ENCODE measurements at places on chromosomes 2 and 18.

DNA sequence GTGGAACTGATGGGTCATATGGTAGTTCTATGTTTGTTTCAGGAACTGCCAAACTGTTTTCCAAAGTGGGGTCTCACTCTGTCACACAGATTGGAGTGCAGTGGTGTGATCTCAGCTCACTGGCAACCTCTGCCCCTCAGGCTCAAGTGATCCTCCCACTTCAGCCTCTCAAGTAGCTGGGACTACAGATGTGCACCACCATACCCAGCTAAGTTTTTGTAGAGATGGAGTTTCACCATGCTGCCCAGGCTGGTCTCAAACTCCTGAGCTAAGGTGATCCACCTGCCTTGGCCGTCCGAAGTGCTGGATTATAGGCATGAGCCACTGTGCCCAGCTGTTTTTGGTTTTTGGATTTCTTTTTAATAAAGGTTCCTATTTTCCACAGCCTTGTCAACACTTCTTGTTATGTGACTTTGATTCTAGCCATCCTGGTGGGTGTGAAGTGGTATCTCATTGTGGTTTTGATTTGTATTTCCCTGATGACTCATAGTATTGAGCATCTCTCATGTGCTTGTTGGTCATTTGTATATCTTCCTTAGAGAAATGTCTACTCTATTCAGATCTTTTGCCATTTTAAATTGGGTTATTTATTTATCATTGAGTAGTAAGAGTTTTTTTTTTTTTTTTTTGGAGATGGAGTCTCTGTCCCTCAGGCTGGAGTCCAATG, 22.8 kb downstream of the NPC1 start:
- no peak for DNase-seq

DNA sequence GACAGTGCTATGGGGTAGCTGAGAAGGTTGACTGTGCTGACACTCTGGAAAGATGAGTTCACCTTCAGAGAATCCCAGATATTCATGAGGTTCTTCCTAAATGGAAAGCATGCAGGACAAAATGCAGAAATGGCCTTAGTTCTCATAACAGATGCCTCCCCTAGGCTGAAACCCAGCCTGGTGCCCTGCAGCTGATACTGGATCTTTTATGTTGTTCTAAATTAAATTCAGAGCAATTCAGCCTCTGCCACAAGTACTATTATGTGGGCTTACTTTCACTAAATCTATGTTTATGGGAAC, 172.0 kb upstream of the SERPINE2 start:
- DNase-seq, result no peak

DNA sequence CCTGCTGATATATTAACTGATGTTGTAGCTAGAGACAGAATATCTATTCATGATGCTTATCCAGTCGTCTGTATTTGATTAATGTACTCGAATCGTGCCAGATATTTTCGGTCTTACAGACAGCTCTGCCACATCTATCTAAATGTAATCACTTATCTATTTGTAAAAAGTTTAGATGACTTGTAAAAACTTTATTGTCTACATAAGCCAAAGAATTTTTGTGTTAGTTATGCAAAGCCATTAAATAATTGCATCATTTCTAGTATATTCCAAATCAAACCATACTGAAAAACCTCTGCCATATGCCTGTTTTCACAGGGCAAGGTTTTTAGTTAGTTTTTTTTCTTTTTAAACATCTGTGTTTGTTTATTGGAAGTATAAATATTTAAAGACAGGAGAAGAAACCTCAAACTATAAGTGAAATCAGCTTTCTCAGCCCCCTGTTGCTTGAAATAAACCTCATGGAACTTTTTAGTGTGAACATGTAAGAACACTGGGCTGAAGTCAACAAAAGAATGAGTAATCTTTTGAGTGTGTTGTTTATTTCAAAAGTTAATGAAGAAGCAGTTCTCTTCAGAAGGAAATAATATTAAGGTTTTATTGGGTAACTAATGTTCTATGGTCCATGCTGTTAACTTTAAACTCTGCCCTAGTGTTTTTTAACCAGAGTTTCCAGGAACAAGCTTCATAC, 657.6 kb upstream of the SYT4 start:
- DNase-seq, result no peak

- no peak for DNase-seq
Measured at GRCh38 chr2:176199902-176200301, 11.4 kb downstream of the HOXD1 start.

- DNase-seq, result no peak
Measured at GRCh38 chr2:71120195-71120594, 9.8 kb downstream of the MCEE start.

- DNase-seq, result no peak
Measured at GRCh38 chr2:216492597-216493333, 5.9 kb upstream of the RPL37A start.

GRCh38 chr2:128736689-128737545, 418.2 kb upstream of the HS6ST1 start:
- peak; percentile 64 for DNase-seq

- no peak for DNase-seq
Measured at GRCh38 chr2:232896111-232896510, 26.0 kb downstream of the SNORC start.

DNA sequence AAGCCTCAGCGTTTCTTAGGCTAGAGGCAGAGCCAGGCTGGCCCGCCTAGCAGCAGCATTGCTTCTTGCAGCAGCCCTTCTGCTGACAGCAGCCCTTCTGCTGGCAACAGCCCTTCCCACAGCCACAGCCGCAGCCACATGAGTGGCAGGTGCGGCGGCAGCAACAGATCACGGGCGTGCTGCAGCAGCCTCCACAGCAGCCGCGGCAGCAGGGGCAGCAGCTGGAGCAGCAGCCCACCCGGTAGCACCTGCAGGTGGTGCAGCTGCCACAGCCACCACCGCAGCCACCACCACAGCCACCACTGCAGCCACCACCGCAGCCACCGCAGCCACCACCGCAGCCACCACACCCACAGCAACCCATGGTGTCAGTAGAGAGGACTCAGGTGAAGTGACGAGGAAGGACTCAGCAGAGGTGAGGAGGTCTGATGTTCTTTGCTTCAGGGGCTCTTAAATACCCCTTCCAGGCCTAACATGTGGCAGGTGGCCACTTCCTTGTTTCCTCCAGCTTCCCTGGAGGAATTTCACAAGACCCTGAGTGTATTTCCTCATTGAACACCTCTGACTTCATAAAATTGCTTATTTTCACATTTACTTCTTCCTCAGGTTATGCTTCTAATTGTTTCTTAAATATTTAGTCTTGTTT, at the start of gene SCYGR6:
TSS of gene SCYGR6 (minus strand) at position 364 of the 646 bp plus-strand sequence. CDS start at position 364, 0 bp downstream.
- DNase-seq, result no peak

DNA sequence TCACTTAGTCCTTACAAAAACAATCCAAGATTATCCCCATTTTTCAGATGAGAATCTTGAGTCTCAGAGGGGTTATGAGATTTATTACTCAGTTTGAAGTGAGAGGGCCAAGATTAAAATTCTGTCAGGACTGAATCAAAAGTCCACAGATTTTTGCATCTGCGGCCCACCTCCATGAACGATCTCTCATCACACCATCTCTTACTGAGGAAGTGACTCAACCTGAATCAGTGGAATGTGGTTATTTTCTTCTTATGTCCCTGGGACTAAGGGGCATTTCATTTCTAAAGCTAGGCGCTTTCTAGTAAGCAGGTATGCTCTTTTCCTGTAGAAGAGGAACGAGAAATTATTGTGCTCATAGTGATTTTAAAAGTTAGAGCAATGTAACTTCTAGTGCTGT, 360.3 kb upstream of the SPHKAP start:
- DNase-seq, result no peak

DNA sequence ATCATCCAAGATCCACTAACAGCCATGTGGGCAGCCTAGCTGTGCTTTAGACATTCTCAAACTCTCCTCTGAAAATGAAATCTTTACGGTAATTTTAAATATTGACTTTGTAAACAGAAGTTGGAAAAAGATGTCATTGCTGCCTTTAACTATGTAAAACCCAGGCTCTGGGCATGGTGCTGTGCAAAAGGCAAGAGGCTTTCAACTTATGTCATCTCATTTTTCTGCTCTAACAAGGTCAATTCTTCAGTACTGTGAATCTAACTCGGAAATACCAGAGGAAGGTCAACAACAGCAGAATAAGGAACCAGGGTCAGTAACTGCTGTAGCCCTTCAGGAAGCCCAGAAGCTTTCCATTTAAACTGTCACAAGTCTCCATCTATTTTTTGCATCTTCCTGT, 37.0 kb upstream of the MPP4 start:
- no peak for DNase-seq

DNA sequence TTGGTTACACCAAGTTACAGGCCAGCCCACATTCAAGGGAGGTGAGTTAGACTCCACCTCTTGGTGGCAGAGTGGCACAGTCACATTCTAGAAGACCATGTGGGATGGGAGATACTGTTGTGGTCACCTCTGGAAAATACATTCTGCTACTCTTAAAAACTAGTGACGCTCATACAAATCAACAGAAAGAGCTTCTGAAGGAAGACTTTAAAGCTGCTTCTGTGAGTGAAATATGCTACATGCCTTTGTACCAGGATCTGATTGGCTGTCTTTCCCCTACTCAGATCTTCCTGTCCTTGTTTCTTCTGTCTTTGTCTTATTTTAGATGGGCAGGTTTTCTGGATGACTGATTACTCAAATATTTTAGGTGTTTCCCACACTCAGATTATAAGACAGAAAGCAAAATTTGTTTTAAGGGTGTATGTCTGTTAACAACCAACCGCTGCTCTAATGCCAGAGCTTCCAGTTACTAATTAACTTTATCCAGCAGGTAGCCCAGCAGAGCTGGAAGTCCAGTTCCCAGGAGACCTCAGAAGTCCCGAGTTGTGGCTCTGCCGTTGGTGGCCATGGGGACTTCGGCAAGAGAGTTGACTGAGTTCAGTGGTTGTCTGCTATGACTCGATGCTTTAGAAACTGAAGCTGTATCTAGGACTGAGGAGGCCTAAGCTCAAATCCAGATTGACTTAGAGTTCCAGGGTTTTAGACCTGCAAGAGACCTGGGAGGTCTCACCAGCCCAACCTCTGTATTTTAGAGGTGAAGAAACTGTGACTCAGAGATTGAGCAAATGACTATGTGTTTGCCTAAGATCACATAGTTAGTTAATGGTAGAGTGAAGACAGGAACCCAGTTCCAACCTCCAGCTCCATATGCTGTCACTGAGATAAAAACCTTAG, 7.4 kb downstream of the IL1R2 start:
- DNase-seq, result no peak

DNA sequence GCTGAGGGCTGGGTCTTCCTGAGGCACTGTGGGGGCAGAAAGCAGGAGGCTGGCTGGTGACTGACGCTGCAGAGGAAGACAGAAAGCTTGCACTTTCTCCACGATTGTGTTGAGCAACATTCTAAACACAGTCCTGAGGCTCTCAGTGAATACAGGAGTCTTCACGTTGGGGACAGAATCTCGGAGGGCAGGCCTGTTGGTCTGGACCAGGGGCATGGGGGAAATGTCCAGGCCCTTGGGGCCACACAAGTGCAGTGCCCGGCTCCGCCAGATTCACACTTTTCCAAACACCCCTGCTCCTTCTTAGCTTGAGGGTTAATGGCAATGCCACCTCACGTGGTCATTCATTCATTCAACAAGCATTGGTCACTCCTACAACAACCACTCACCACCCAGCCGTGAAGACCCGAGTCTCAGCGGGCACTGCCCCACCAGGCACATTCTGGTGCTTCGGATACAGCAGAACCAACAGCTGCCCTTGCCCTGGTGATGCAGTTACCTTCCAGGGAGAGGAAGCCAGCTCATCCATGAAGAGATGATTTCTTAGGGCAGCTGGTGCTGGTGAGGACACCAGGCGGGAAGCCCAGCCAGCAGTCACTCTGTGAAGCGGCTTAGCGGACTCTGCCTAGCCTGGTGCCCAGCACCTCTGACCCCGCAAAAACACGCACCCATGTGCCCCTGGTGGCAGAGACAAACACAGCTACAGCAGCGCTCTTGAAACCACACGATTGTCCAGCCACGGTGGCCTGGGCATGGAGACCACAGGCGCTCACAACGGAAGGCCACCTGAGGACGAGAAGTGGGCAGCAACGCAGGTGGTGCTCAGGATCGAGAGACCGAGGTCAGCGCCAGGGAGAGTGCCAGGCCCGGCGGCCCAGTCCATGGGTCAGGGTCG, 10.9 kb upstream of the GPC1 start:
- no peak for DNase-seq

DNA sequence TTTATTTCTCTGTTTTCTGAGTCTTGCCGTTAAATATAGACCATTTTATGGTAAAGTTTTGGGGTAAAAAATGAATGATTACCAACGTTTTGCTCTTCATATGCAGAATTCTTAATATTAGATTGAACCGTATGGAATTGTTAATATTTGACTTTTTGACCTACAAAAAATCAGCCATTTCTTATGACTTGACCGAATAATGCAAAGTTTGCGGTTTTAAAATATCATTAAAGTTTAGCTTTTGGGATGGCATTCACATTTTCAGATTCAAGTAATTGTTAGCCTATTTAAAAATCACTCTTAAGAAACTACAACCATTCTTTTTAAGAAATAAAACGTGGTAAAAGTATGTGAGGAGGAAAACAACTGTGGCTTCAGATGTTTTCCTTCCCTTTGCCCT, 138.0 kb downstream of the HAUS1 start:
- no peak for DNase-seq

GRCh38 chr2:212227755-212228154, 310.8 kb downstream of the ERBB4 start:
- DNase-seq, result no peak

DNA sequence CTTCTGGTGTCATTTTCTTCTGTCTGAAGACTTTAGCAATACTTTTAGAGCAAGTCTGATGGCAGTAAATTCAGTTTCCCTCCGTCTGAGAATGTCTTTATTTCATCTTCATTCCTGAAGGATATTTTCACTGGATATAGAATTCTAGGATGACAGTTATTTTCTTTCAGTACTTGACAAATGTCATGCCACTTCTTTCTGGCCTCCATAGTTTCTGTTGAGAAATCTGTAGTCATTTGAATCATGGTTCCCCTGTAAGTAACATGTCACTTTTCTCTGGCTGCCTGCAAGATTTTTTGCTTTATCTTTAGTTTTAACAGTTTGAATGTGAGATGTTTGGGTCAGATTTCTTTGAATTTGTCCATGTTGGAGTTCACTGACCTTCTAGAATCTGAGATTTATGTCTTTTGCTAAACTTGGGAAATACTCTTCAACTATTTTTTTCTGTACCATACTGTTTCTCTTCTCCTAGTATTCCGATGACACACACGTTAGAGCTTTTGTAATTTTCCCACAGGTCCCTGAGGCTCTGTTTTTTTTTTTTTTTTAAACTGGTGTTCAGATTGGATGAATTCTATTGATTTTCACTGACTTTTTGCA, 30.2 kb downstream of the RMND5A start:
- DNase-seq, result no peak

All from tibial nerve (tissue), 4 donors.